ENCODE measurements at places on chromosomes 2 and 18.

DNA sequence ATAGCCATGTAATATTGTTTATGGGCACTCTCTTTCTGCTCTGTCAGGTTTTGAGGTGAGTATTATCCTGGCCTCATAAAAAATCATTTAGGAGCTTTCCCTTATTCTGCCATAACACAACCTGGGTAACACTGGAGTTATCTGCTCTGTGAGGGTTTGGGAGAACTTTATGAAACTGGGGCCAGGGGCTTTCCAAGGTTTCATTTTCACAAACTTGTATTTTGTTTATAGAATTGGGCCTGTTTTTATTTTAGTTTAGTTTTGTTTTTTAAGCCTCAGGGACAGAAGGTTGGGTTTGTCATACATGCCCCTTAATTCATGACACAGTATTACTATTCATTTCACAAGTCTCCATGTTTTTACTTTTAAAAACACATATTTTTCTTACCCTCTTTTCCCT lies 83.5 kb downstream of the IRS1 start:
- no peak for DNase-seq

DNA sequence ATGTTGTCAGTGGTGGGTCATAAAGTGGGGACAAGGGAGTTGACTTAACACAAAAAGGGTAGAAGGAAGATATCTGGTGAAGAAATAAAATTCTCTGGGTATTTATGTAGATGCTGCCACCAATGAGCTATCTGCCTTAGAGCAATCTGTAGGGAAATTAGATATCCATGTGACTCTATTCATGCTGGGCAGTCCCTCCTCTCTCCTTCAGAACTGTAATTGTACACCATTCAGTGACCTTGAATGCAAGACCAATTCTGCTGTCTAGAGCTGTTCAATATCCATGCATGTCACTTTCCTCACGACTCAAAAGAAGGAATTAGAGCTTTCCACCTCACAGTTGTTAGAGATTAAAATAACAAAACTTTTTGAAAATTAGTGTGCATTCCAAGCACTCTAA lies 28.6 kb upstream of the TDRD15 start:
- DNase-seq: no peak

GRCh38 chr2:125070726-125071505 lies 1045.8 kb downstream of the CNTNAP5 start:
- no peak for DNase-seq

GRCh38 chr2:71804281-71804751 lies 343.3 kb downstream of the CYP26B1 start:
- no peak for DNase-seq

DNA sequence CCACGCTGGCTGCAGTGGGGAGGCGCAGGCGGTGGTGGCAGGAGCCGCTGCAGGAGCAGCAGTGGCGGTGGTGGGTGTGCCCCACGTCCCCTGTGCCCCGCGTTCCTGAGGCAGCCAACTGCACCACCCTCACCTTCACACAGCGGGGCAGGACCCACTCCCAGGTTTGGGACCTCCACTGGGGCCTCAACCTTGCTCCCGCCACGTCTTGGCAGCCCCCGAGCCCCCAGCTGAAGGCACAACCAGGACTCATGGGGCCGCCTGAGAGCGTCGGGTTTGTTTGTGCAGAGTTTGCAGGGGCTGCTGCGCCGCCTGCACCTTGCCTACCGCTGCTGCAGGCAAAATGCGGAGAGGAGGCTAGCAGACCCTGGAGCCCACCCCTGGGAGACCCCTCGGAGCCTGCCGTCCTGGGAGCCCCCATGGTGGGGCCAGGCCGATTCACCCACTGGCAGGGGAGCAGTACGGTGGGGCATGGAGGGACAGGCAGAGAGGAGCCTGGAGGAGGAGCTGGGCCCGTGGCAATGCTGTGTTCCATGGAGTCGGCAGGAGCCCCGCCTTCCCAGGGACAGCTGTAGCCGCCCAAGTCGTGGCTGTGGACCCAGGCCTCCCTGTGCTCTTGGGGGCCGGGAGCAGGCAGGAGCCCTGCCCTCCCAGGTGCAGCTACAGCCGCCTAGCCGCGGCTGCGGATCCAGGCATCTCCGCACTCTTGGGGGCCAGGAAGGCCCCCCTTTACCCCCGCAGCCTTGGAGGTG lies 14.7 kb upstream of the EML6 start:
- DNase-seq: no peak

Data from renal pelvis (tissue), 12 donors.